ENCODE measurements at places on chromosomes 2 and 18.

GRCh38 chr2:240785424-240786335 lies 34.3 kb downstream of the KIF1A start:
- peak; percentile 9 for DNase-seq
- no peaks in the 10 kb centered on the region for H3K4me1 ChIP-seq
- H3K36me3 ChIP-seq, result no peaks in the 10 kb centered on the region
- H3K27ac ChIP-seq, result no peak overlapping the region

- no peak for DNase-seq
- H3K36me3 ChIP-seq, result no peaks in the 10 kb centered on the region
- H3K27ac ChIP-seq, result no peak overlapping the region
- no peaks in the 10 kb centered on the region for H3K27me3 ChIP-seq
- no peak overlapping the region for H3K4me3 ChIP-seq
Measured at GRCh38 chr2:177721087-177721486, 328.5 kb downstream of the AGPS start.

- peaks cover 100% of the 10 kb centered on the region for H3K4me1 ChIP-seq
- peak; percentile 36 for DNase-seq
- peak overlapping the region; percentile 95 for H3K27ac ChIP-seq
- H3K27me3 ChIP-seq, result no peaks in the 10 kb centered on the region
- peak overlapping the region; percentile 44 for H3K4me3 ChIP-seq
- peaks cover 36% of the 10 kb centered on the region for H3K36me3 ChIP-seq
Measured at GRCh38 chr2:217919781-217920351, 82.9 kb downstream of the TNS1 start.

GRCh38 chr18:40152859-40153258 lies 1802.2 kb upstream of the PIK3C3 start:
- DNase-seq, result no peak
- no peak overlapping the region for H3K4me3 ChIP-seq
- H3K36me3 ChIP-seq, result no peaks in the 10 kb centered on the region
- no peaks in the 10 kb centered on the region for H3K4me1 ChIP-seq

DNA sequence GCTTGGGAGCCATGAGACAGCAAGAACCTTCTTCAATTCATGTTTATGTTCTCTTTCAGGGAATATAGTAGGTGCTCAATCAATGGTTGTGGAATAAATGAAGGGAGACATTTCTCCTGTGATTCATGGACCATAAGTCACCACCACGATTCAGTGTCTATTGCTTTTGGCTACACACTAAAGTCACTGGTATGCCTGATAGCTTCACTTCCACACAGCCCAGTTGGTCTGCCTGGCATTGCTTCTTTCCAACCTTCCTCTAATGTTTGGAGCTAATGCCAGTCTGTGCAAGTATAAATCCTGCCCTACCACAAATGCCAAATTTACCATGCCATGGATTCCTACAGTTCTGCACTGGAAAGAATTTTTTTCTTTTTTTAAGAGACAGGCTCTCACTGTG lies 1.3 kb upstream of the CXCR1 start:
- no peak overlapping the region for H3K27ac ChIP-seq
- DNase-seq, result no peak
- H3K36me3 ChIP-seq, result no peaks in the 10 kb centered on the region
- no peak overlapping the region for H3K4me3 ChIP-seq
- H3K27me3 ChIP-seq, result peaks cover 53% of the 10 kb centered on the region

DNA sequence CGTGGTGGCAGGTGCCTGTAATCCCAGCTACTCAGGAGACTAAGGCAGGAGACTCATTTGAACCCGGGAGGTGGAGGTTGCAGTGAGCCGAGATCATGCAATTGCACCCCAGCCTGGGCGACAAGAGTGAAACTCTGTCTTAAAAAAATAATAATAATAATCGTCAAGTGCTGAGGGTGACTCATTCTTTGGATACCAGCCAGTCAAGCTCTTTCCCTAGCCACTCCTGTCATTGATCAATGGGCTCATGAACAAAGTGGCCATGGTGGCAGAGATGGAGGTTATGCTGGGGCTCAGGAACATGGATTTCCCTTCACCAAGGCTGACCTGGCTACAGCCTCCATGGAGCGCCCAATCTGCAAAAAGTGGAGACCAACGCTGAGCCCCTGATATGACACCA lies 94.5 kb upstream of the HAAO start:
- H3K27me3 ChIP-seq, result no peaks in the 10 kb centered on the region
- no peak overlapping the region for H3K27ac ChIP-seq
- H3K36me3 ChIP-seq, result no peaks in the 10 kb centered on the region
- peaks cover 6% of the 10 kb centered on the region for H3K4me1 ChIP-seq
- H3K4me3 ChIP-seq, result no peak overlapping the region

DNA sequence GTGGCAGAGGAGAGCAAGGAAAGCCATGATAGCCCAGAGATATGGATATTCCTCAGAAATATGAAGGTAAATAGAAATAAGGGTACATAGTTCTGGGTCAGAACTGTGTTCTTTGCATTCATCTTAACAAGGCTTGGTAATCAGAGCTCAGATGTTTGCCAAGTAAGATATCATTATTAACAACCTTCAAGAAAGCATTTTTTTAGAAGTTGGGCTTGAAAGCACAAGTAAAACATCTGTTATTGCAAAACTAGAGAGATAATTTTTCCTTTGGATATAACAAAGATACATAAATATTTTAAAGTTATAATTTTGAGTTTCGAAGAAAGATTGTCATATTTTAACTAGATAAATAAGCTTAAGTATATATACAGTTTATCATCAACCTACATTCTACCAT lies 171.4 kb downstream of the ZNF804A start:
- no peak overlapping the region for H3K4me3 ChIP-seq
- DNase-seq, result no peak
- no peaks in the 10 kb centered on the region for H3K36me3 ChIP-seq
- H3K4me1 ChIP-seq, result no peaks in the 10 kb centered on the region
- H3K27ac ChIP-seq, result no peak overlapping the region
- H3K27me3 ChIP-seq, result no peaks in the 10 kb centered on the region

- peaks cover 66% of the 10 kb centered on the region for H3K4me1 ChIP-seq
- H3K27me3 ChIP-seq, result no peaks in the 10 kb centered on the region
- no peak for DNase-seq
- H3K27ac ChIP-seq, result peak overlapping the region; percentile 99
Measured at GRCh38 chr18:46097431-46097800, 680 bp downstream of the ATP5F1A start.

- H3K4me1 ChIP-seq, result no peaks in the 10 kb centered on the region
- H3K27me3 ChIP-seq, result no peaks in the 10 kb centered on the region
- no peak overlapping the region for H3K27ac ChIP-seq
- H3K4me3 ChIP-seq, result no peak overlapping the region
- no peak for DNase-seq
Measured at GRCh38 chr2:140737006-140737405, 1393.8 kb downstream of the LRP1B start.

- H3K27ac ChIP-seq, result no peak within 1 kb of the TSS
- DNase-seq, result no peak
- no peaks in the 10 kb centered on the region for H3K36me3 ChIP-seq
- no peaks in the 10 kb centered on the region for H3K4me1 ChIP-seq
- no peak within 1 kb of the TSS for H3K4me3 ChIP-seq
Measured at GRCh38 chr2:233013027-233013461, at the start of gene NGEF. NGEF (minus strand) TSS chr2:233013256; CDS start chr2:232974890, 38,366 bp downstream.

DNA sequence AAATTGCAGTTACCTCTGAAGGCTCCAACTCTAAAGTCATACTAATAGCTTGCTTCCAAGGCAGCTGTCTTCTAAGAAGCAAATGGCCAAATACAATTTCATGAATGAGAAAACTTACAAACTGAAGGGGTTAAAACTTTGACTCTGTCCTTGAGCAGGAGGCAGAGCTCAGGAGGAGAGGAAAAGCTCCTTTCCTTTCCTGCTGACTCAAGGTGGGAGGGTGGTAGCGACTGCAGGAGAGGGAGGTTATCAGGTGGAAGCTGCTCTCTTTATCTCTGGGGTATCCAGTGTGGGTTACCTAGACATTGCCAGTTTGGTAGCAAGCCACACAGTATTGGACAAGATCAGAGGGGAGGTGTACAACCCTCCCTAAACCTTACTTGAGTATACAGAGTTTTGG lies 2.7 kb upstream of the EFEMP1 start:
- peaks cover 63% of the 10 kb centered on the region for H3K27me3 ChIP-seq
- DNase-seq, result no peak
- no peak overlapping the region for H3K27ac ChIP-seq

GRCh38 chr2:192159736-192160135 lies 35.0 kb downstream of the TMEFF2 start:
- H3K27ac ChIP-seq, result no peak overlapping the region
- no peaks in the 10 kb centered on the region for H3K27me3 ChIP-seq
- H3K4me3 ChIP-seq, result no peak overlapping the region

- no peaks in the 10 kb centered on the region for H3K27me3 ChIP-seq
- no peaks in the 10 kb centered on the region for H3K4me1 ChIP-seq
- H3K27ac ChIP-seq, result no peak overlapping the region
- DNase-seq, result no peak
- H3K36me3 ChIP-seq, result no peaks in the 10 kb centered on the region
Measured at GRCh38 chr18:10201659-10202058, 252.8 kb upstream of the APCDD1 start.

DNA sequence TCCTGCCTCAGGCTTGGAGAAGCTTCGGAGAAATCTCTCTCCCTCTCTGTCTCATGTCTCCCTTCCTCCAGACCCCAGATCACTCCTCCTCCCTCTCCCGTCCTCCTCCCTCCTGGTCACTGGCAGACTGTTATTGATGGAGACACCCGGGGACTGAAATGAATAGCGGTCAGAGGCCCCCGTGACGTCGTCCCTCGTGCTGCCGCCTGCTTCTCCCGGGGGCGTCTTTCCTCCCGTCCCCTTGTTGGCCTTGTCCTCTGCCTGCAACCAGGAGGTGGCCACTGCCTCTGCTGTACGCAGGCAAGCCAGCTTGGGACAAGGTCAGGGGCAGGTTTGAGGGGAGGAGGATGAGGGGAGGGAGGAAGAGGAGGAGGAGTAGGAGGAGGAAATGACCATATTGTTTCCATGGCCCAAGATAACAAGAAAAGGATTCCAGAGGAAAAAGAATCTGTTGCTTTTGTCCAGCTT lies 78.2 kb downstream of the CELF4 start:
- H3K4me1 ChIP-seq, result peaks cover 6% of the 10 kb centered on the region
- no peak overlapping the region for H3K4me3 ChIP-seq
- H3K36me3 ChIP-seq, result no peaks in the 10 kb centered on the region
- H3K27me3 ChIP-seq, result peaks cover 100% of the 10 kb centered on the region

DNA sequence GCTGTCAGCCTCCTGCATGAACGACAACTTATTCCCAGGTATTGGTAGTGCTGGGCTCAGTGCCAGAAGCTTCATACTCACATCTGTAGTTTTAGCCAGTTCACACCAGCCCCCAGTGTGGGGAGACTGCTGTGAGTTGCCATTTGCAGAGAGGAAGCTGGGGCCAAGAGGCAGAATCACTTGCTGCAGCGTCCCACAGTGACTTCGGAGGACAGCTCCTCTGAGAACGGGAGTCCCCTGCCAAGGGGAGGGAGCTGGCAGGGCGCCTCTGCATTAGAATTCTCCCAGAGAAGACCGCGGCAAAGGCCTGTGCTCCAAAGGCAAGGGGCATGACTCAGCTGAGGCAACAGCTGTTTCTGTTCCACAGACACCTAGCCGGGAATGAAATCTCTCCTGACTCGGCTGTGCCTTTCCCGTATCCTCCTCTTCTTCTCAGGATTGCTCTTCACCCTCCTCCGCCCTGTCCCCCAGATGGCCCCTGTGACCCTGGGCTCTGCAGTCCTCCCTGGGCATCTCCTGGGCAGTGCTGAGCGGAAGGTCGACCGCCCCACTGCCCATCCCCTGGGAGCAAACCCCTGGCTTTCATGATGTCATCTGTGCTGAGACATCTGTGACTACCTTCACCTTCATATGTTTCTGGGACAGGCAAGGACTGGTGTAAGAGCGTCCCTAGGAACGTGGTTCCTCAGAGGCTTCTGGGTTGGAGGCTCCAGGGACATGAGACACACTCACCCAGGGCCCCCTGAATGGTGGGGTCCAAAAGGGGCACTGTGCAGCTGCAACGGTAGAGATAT lies 18.0 kb downstream of the MAL start:
- no peaks in the 10 kb centered on the region for H3K36me3 ChIP-seq
- peak overlapping the region; percentile 86 for H3K27ac ChIP-seq
- peaks cover 16% of the 10 kb centered on the region for H3K27me3 ChIP-seq
- DNase-seq, result peak; percentile 92

DNA sequence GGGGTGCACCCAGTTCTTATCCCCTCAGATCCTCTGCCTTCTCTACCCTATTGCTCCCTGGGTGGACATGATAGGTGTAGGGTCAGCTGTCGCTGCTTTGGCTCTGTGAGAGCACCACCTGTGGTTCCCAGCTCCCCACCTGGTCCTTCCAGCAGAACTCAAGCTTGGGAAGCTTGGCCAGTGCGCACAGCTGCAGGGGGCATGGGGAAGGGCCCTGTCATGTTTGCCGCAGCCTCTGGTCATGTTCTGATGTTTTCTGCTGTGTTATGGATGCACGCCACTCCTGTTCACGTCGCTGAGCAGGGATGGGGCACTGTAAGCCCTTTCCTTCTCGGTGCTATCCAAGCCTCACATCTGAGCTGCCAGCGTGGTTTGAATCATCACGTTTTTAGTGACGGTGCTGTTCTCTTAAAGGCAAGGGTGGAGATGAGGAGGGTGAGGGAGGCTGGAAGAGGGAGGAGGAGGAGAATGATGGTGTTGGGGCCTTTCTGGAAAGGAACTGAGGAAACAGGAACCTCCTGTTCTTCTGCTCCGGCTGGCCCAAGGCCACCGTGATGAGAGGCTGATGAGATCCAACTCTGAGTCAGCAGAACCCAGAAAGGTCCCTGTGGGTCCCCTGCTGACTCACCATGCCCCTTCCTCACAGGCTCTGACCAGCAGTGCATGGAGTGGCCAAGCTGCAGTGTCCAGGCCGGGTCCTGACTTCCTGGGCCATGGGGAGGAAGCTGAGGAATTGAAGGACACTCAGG lies 78.0 kb downstream of the LIPG start:
- no peaks in the 10 kb centered on the region for H3K36me3 ChIP-seq
- H3K4me1 ChIP-seq, result no peaks in the 10 kb centered on the region
- H3K27ac ChIP-seq, result no peak overlapping the region

DNA sequence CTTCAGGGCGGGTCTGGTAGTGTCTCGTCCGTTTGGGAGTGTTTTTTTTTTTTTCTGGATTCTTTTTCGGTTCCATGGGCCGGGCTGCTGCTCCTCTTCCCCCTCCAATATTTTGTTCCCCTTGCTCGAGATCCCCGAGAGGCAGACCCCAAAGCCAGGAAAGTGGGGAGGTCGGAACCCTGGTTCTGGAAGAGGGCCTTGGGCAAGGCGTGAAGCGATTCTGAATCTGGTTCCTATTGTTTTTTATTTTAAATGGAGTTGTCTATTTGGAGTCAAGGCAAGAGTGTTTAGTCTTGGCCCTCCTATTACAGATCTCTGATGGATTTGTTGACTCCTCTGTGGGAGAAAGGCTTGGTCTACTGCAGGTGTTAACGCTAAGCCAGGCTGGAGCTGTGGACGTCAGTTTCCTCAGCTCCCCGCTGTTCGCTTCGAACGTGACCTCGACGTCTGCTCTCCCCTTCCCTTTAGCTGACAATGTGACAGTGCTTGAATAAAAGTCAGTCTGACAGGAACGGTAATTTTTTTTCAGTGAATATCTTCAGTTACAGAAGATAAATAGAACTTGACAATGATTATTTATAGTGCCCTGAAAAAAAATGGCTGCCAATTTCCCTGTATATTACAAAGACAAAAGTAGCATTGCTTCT lies 683 bp upstream of the DNAJC27 start:
- peak overlapping the region; percentile 88 for H3K4me3 ChIP-seq
- peaks cover under 1% of the 10 kb centered on the region for H3K36me3 ChIP-seq
- H3K27ac ChIP-seq, result peak overlapping the region; percentile 99
- H3K27me3 ChIP-seq, result no peaks in the 10 kb centered on the region
- peak; percentile 37 for DNase-seq
- H3K4me1 ChIP-seq, result peaks cover 39% of the 10 kb centered on the region

GRCh38 chr2:219886615-219887014 lies 259.2 kb downstream of the SLC4A3 start:
- DNase-seq, result no peak
- no peak overlapping the region for H3K27ac ChIP-seq
- H3K4me1 ChIP-seq, result no peaks in the 10 kb centered on the region

- peaks cover 49% of the 10 kb centered on the region for H3K4me1 ChIP-seq
- DNase-seq, result no peak
- peak overlapping the region; percentile 84 for H3K4me3 ChIP-seq
- H3K36me3 ChIP-seq, result no peaks in the 10 kb centered on the region
- peak overlapping the region; percentile 97 for H3K27ac ChIP-seq
Measured at GRCh38 chr2:150486539-150487484, 655 bp downstream of the RND3 start.

All from left ventricle myocardium inferior (tissue), 1 donor.